ENCODE measurements at places on chromosomes 1 and 21.

- DNase-seq: no peak
These were observed 6.3 kb upstream of the SRRM1 start for GRCh38 chr1:24636661-24637357.

- no peak for DNase-seq
These were observed 29.8 kb upstream of the ZBTB21 start for GRCh38 chr21:42039911-42040351.

- DNase-seq: no peak
These were observed 51.2 kb downstream of the EXO1 start for GRCh38 chr1:241899210-241899609.

GRCh38 chr1:167713330-167714081 is 8.3 kb upstream of the MPZL1 start:
- DNase-seq: no peak

GRCh38 chr1:46285730-46286477 is 17.5 kb downstream of the LRRC41 start:
- DNase-seq: peak; percentile 37

GRCh38 chr1:116255486-116256285 is 117.4 kb upstream of the ATP1A1 start:
- DNase-seq: no peak

DNA sequence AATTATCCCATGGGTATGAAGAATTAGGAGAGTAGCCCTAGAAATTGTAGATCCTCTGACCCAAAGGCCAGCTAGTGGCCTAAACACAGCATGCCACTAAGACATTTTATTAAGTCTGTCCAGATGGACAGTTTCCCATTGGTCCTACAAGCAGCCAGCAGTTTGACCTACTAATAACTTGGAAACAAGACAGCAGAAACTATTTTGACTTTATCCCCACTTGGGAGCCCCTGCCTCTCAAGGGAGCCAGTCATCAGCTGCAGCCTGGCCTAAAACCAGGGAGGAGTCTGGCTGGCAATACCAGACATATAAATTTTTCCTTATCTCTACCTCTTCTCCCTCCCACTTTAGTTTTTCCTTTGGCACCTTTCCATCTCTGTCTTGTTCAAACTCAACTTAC is 222.6 kb upstream of the KCTD3 start:
- no peak for DNase-seq

GRCh38 chr1:162667381-162668080 is 35.3 kb downstream of the DDR2 start:
- no peak for DNase-seq

DNA sequence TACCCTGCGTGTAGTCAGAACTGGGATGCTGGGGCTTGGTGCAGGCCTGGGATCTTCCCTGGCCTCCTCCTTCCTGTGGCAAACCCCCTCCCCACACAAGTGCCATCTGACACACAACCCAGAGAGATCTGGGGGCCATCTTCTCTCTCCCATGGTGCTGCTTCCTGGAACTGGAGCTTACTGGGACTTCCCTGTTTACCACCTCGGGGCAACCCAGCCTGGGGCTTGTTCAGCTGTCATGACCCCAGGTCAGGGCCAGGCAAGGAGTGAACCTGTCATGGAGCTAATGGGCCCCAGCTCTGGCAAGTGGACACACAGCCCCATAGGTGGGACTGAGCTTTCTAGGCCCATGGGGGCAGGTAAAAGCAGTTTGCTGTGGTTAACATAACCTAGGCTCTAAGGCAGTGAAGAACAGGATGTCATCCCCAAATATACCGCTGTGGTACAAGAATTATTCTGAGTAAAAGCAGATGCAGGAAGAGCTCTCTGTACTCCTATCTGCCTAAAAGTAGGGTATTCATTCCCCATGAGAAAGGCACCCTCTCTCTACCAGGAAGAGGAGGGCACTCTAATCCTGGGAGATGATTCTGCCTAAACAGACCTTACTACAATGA is 2.4 kb downstream of the TRIM11 start:
- DNase-seq: no peak

DNA sequence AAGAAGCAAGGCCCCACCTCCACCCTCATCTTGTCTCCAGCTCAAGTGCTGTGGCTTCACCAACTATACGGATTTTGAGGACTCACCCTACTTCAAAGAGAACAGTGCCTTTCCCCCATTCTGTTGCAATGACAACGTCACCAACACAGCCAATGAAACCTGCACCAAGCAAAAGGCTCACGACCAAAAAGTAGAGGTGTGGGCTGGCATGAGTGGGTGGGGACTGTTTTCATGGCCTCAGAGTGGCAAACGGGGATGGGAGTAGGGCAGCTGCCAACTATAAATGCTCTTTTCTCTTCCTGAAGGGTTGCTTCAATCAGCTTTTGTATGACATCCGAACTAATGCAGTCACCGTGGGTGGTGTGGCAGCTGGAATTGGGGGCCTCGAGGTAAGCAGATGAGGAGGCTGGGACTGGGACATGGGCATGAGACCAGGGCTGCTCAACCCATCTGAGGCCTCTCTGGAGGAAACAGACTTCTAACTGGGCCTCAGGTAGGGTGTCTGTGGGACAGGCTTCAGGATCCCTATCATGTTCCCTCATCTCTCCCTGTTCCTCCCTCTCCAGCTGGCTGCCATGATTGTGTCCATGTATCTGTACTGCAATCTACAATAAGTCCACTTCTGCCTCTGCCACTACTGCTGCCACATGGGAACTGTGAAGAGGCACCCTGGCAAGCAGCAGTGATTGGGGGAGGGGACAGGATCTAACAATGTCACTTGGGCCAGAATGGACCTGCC is 8.8 kb upstream of the P3R3URF start:
- no peak for DNase-seq

- DNase-seq: no peak
These were observed 76.9 kb upstream of the NEK2 start for GRCh38 chr1:211752317-211752716.

Measured in CD8-positive, alpha-beta T cell (primary cell).